HCT116 (cell line): ENCODE measurements at places on chromosomes 2 and 18. TPM values are rescaled to one million over a fixed set of nuclear protein-coding genes. Genes with fewer than 3 reads are reported as not detected.

Gene TEKT4
- not detected for total RNA-seq

Gene STARD6
- total RNA-seq, result not detected

Gene CENPO
- total RNA-seq, result 27.9 TPM

Gene LYG2
- 0.27 TPM for total RNA-seq

Gene SERPINB13
- 0.07 TPM for total RNA-seq

Gene ATP6V1B1
- total RNA-seq, result 0.74 TPM

Gene BOK
- 41.5 TPM for total RNA-seq

Gene MROH2A
- not detected for total RNA-seq

Gene CRYGC
- not detected for total RNA-seq

DNA sequence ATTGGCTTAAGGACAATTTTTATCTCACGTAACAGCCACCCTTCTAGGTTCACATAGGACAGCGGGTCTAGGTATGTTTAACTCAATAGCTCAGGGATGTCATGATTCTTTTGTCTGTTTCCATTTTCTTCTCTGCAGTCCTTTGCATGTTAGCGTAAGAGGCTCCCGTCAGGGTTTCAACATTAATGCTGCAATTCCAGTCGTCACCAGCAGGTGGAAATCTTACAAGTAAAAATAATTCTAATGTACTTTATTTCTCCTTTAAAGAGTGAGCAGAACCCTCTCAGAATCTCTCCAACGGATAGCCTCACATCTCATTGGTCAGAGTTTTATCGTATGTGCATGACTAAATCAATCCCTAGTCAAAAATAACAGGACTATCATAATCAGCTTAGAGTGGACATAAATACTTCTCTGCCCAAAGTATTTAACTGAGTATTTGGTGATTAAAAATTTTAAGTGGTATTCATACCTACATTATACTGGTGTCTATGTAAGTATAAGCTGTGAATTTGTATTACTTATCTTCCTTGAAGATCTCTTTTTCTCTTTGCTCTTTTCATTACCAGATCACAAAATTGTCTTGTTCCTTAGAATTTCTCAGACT is 487.2 kb upstream of the GCFC2 start:
- H3K27ac ChIP-seq, result no peak overlapping the region
- no peaks in the 10 kb centered on the region for H3K4me1 ChIP-seq
- H3K4me3 ChIP-seq, result no peak overlapping the region
- H3K36me3 ChIP-seq, result no peaks in the 10 kb centered on the region
- no peaks in the 10 kb centered on the region for H3K27me3 ChIP-seq

DNA sequence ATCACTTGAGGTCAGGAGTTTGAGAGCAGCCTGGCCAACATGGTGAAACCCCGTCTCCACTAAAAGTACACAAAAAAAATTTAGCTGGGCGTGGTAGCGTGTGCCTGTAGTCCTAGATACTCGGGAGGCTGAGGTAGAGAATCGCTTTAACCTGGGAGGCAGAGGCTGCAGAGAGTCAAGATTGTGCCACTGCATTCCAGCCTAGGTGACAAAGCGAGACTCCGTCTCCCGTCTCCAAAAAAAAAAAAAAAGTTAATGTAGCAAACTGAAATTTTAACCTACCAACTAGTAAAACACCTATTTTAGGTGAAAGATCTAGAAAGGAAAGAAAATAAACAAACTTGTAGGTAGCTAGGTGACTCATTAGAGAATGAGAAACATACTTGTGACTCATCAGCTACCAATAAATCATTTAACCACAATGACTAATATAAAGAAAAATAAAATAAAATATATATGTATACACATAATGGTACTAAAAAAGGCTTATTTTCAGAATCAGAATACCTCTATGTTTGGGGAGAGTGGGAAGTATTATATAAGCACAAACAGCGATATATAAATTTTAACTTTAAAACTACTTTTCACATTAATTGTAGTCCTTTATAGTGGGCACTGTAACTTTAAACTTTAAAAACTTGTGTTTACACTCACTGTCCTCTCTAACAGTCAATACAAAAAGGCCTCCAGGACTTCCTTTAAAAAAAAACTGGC is 36.6 kb downstream of the DARS1 start:
- H3K36me3 ChIP-seq, result 0 out of 2 replicates have a peak, but pooled peaks cover 3% of the 10 kb centered on the region
- H3K27ac ChIP-seq, result peak overlapping the region; percentile 97
- peaks cover 49% of the 10 kb centered on the region for H3K4me1 ChIP-seq

GRCh38 chr18:52341103-52341432 is 1.1 kb downstream of the DCC start:
- H3K27me3 ChIP-seq, result no peaks in the 10 kb centered on the region
- no peaks in the 10 kb centered on the region for H3K36me3 ChIP-seq
- no peak overlapping the region for H3K4me3 ChIP-seq
- H3K4me1 ChIP-seq, result no peaks in the 10 kb centered on the region
- DNase-seq, result no peak
- no peak overlapping the region for H3K27ac ChIP-seq

GRCh38 chr2:190481339-190481738 is 53.2 kb downstream of the NEMP2 start:
- H3K27ac ChIP-seq, result no peak overlapping the region
- no peaks in the 10 kb centered on the region for H3K27me3 ChIP-seq
- no peak for DNase-seq
- no peaks in the 10 kb centered on the region for H3K36me3 ChIP-seq

DNA sequence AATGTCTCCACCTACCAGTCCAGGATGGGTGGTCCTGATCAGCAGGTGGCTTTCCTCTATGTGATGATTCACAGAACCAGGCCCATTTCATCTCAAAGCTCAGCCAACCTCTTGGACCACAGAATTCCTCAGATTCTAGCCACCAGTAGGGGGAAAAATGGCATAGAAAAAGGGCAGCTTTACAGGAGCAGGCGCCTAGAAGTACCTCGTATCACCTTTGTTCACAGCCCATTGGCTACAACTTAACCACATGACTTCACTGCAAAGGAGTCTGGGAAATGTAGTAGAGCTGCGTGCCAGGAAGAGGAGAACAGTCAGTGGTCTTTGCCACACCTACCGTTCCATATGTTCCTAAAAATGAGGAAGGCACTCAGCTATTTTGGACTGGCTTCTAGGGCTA is 62.8 kb upstream of the DTNA start:
- no peak overlapping the region for H3K27ac ChIP-seq
- peak; percentile 23 for DNase-seq
- H3K4me3 ChIP-seq, result no peak overlapping the region

DNA sequence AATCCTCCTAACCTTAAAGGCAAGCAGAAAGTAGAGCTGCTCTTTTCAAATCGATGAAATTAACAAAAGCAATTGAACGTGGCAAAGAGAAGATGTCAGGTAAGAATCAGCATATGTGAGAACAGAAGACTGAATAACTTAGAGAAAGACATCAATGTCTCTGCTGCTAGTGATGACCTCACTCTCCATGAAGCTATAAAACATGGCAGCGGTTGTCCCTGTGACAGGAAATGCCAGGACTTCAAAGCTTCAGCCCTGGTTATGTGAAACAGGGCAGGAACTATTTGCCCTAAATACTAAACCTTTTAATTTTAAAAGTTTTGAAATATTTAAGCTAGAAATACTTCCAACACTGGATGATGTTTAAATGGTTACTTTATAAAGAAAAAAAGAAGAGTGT is 383.7 kb downstream of the XIRP2 start:
- no peaks in the 10 kb centered on the region for H3K27me3 ChIP-seq
- no peaks in the 10 kb centered on the region for H3K36me3 ChIP-seq
- H3K4me3 ChIP-seq, result no peak overlapping the region
- no peaks in the 10 kb centered on the region for H3K4me1 ChIP-seq
- no peak overlapping the region for H3K27ac ChIP-seq
- DNase-seq, result no peak

DNA sequence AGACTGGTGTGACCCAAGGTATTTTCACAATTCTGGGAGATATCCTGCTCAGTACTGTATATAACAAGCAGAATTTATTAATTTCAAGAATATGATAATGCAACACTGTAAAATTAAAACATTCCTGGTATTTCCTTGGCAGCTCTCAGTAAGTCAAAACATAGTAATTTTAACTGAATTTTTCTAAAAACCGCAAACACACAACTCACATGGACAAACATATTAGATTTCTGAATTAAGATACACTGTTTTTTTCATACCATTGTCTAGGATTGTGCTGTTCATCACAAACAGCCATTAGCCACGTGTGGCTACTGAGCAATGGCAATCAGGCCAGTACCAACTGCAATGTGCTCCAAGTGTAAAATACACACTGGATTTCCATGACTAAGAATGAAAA is 29.6 kb downstream of the LPIN2 start:
- H3K4me1 ChIP-seq, result peaks cover 11% of the 10 kb centered on the region
- H3K27me3 ChIP-seq, result no peaks in the 10 kb centered on the region
- H3K36me3 ChIP-seq, result no peaks in the 10 kb centered on the region
- no peak for DNase-seq
- no peak overlapping the region for H3K27ac ChIP-seq
- H3K4me3 ChIP-seq, result no peak overlapping the region

GRCh38 chr2:109648041-109648527 is 33.9 kb downstream of the SOWAHC start:
- H3K27me3 ChIP-seq, result no peaks in the 10 kb centered on the region
- no peaks in the 10 kb centered on the region for H3K36me3 ChIP-seq
- H3K27ac ChIP-seq, result no peak overlapping the region
- no peak for DNase-seq

GRCh38 chr2:222930862-222931261 is 70.0 kb downstream of the ACSL3 start:
- no peaks in the 10 kb centered on the region for H3K4me1 ChIP-seq
- no peak for DNase-seq
- no peaks in the 10 kb centered on the region for H3K27me3 ChIP-seq
- H3K36me3 ChIP-seq, result peaks cover 41% of the 10 kb centered on the region

- peaks cover 22% of the 10 kb centered on the region for H3K4me1 ChIP-seq
- H3K4me3 ChIP-seq, result no peak overlapping the region
- no peaks in the 10 kb centered on the region for H3K36me3 ChIP-seq
- DNase-seq, result no peak
- no peak overlapping the region for H3K27ac ChIP-seq
Measured at GRCh38 chr18:31097666-31098065, 4.6 kb downstream of the DSC2 start.

DNA sequence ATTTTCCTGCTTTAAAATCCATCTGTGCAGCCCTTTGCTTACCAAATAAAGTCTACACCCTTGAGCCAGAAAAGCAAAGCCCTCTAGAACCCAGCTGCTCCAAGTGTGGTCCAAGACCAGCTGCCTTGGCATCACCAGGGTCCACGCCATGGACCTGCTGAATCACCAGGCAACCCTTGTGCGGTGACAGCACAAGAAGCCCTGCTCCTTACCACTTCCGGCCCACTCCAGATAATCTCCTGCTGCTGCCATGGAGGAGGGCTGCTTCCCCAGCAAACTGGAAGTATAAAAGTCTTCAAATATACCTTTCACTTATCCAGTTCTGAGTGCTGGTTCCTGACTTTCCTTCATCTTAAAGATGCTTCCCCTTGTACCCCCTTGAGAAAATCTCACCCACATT is 106.0 kb upstream of the PKDCC start:
- H3K27ac ChIP-seq, result no peak overlapping the region
- H3K27me3 ChIP-seq, result peaks cover 16% of the 10 kb centered on the region; the same call in 1 of the 2 replicates
- no peaks in the 10 kb centered on the region for H3K36me3 ChIP-seq
- H3K4me1 ChIP-seq, result no peaks in the 10 kb centered on the region
- no peak overlapping the region for H3K4me3 ChIP-seq
- DNase-seq, result no peak

- H3K27ac ChIP-seq, result no peak overlapping the region
- H3K4me1 ChIP-seq, result no peaks in the 10 kb centered on the region
- no peaks in the 10 kb centered on the region for H3K27me3 ChIP-seq
- H3K36me3 ChIP-seq, result peaks cover 61% of the 10 kb centered on the region
Measured at GRCh38 chr18:23540867-23541266, 37.6 kb downstream of the RMC1 start.

DNA sequence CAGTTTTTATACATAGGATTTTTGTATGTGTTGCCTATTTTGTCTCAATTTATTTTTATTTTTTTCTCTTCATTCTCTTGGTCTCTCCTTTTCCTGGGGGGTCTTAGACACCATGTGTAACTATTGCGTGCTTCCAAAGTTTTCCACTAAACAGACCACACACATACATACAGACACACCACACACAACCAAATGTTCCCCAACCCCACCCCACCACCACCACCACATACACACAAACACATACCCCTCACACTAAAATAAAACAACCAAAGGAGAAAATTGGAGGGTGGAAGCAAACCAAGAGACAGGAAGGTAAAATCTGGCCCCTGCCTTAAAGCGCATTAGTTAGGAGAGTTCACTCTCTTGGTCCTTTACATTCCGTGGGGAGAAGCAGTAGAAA is 30.0 kb upstream of the ANXA4 start:
- H3K27me3 ChIP-seq, result no peaks in the 10 kb centered on the region
- DNase-seq, result no peak
- H3K4me3 ChIP-seq, result no peak overlapping the region
- H3K27ac ChIP-seq, result no peak overlapping the region

GRCh38 chr2:134119117-134119712 is 134.7 kb upstream of the MGAT5 start:
- H3K4me3 ChIP-seq, result peak overlapping the region; percentile 81
- no peak for DNase-seq
- no peaks in the 10 kb centered on the region for H3K36me3 ChIP-seq
- H3K27ac ChIP-seq, result peak overlapping the region; percentile 87
- H3K4me1 ChIP-seq, result peaks cover 19% of the 10 kb centered on the region

DNA sequence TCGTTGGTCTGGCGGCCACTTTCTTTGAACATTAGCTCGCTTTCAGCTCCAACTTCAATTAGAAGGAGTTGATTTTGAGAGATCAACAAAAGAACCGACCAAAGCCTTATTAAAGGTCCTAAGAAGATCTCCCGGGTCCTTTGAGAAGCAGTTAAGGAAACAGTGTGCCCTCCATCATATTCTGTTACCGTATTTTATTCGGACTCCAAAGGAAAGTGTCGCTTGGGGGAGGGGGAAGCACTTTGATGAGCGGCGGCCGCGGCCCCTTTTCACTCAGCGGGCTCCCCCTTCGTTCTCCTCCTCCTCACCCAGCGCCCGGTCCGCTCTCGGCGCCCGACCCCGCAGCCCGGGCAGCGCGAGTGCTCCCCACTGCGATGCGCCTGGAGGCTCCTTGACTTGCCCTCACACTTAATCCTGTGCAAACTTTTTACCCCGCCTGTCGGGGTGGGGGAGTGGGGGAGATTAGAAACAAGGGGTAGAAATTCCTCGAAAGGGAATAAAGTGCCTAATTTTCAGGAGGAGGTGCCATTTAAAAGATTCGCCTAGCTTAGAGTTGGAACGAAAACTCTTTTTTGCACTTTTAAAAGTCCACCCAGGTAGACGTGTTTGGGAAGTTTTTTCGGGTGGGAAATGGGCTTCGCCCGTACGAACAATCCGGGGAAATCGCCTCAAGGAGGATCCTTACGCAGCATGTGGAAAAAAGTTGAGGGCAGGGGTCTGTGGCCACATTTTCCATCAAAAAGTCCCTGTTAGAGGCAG is 1.2 kb upstream of the OTX1 start:
- H3K4me1 ChIP-seq, result peaks cover 18% of the 10 kb centered on the region; the same call in 1 of the 2 replicates
- no peaks in the 10 kb centered on the region for H3K27me3 ChIP-seq
- H3K36me3 ChIP-seq, result 0 out of 2 replicates have a peak, but pooled peaks cover 4% of the 10 kb centered on the region
- H3K4me3 ChIP-seq, result peak overlapping the region; percentile 97
- DNase-seq, result no peak
- H3K27ac ChIP-seq, result peak overlapping the region; percentile 91

- H3K27ac ChIP-seq, result no peak overlapping the region
- H3K36me3 ChIP-seq, result no peaks in the 10 kb centered on the region
- DNase-seq, result no peak
- H3K4me3 ChIP-seq, result no peak overlapping the region
- peaks cover 9% of the 10 kb centered on the region; the same call in 1 of the 2 replicates for H3K4me1 ChIP-seq
Measured at GRCh38 chr2:217757108-217757463, 245.7 kb downstream of the TNS1 start.
